Fibroblast of the aortic adventitia (primary cell): ENCODE measurements at places on chromosomes 13 and 19. TPM values are rescaled to one million over a fixed set of nuclear protein-coding genes. Genes with fewer than 3 reads are reported as not detected.

Gene RPL28
- total RNA-seq: 88.6 and 829 TPM in 2 replicates

Gene GRIK5
- 0.08 and 0.18 TPM in 2 replicates for total RNA-seq

- no peak for DNase-seq
Observed at GRCh38 chr19:29446361-29446760, 79.4 kb upstream of the VSTM2B start.

Gene NKPD1
- total RNA-seq: 0.25 and 0.36 TPM in 2 replicates

DNA sequence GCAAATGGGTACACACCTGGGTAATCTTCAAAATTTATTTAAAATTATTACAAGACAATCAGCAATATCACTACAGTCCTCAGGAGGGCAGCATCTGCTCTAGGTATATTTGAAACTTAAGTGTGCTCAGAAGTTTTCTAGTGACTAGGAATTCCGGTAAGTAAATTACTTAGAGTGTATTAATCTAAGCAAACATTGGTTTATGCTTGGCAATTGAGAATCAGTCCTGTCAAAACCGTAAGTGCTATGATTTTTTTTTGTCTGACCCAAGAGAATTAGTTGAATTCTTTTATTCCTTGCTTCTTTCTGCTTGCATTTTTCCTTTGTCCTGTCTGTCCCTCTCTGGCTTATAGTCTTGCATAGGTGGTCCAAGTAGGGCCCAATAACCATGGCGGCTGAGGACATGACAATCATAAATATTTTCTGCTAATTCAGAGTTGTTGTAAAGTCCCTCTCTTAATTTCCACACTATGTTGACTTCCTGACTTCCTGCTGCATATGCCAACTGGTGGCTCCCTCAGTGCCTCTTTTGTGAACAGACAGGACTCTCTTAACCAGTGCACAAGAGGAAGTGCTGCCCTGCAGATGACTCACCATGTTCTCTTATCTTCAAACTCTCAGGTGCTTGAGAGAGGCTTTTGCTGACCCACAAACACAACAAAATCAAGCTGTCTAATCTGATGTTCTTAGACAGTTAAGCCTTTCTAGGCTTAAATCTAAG, 82.2 kb downstream of the SLAIN1 start:
- DNase-seq: peak; percentile 92

- DNase-seq: no peak
Observed at GRCh38 chr19:16951529-16951928, 62.7 kb downstream of the F2RL3 start.

GRCh38 chr13:52067237-52067636, 42.7 kb downstream of the UTP14C start:
- no peak for DNase-seq

DNA sequence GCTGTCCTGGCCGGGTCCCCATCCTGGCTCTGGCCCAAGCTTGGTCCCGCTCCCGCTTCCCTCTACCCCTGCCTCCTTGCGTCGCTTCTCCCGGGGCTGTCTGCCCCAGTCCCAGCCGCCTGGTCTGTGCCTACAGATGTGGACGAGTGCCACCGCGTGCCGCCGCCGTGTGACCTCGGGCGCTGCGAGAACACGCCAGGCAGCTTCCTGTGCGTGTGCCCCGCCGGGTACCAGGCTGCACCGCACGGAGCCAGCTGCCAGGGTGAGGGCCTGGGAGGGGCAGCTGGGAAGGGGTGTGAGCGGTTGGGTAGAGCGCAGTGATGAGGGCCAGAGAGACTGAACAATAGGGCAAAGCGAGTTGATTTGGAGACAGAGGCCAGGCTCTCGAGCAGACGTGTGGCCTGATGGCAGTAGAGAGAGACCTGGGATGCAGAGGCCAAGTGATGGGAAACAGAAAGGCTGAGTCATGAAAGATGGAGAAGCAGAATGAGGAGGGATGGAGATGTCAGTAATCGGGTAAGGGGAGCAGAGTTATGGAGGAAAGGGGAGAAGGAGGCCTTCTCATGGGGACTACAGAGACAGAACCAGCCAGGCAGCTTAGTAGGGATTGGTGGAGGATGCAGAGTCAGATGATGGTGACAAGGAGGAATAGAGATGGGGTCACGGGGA, 9.4 kb downstream of the LTBP4 start:
- no peak for DNase-seq

Gene CARD8
- total RNA-seq: 13.8 and 27.8 TPM in 2 replicates

Gene PROZ
- total RNA-seq: not detected in 2 replicates

DNA sequence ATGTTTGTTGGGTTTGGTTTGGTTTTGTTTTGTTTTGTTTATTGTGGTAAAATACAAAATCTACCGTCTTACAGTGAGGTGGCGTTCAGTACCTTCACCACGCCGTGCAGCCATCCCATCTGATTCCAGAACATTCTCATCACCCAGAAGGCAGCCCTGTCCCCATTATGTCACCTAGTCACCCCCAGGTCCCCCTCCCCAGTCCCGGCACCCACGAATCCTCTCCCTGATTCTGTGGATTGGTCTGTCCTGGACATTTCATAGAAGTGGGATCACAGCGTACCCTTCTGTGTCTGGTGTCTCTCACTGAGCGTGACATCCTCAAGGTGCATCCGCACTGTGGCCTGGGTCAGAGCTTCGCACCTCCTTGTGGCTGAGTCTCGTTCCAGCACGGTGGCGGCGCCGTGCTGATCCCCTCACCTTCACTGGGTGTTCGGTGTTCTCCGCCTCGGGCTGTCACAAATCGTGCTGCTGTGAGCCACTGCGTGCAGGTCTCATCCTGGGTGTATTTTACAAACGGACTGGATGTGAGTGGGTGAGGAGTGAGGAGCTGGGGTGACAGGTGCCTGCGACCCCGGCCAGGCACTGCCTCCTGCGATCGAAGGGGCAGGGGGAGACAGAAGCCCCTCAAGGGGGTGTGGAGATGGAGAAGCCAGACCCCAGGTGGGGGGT, 580 bp upstream of the TEKTIP1 start:
- no peak for DNase-seq

GRCh38 chr13:109795011-109795410, 8.6 kb upstream of the IRS2 start:
- peak; percentile 35 for DNase-seq

DNA sequence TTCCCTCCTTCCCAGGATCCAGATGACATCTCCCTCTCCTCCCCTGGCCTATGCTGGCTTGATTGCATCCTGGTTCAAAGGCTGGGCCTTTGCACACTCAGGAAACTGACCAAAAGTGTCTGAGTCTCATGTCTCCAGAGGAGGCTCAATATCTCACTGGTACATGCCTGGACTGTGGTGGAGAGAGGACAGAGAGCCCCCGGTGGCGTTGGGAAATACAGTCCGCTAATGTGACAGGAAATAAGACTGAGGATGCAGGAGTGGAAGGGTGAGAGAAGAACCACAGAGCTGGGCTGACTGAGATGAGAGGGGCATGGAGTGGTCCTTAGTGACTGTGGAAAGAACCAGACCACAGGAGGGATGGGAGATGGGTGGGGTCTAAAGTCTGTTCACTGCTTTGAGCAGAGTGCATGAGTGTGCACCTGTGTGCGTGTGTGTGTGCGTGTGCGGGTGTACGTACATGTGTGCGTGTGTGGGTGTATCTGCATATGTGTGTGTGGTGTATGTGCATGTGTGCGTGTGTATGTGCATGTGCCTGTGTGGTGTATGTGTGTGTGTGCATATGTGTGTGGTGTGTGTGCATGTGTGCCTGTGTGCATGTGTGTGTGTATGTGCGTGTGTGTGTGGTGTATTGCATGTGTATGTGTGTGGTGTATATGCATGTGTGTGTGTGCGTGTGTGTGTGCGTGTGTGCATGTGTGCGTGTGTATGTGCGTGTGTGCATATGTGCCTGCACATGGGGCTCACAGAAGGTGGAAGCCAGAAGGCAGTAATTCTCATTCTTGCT, 1.9 kb downstream of the SIGLEC5 start:
- no peak for DNase-seq

GRCh38 chr13:54241719-54242118, 1213.1 kb downstream of the OLFM4 start:
- DNase-seq: no peak

DNA sequence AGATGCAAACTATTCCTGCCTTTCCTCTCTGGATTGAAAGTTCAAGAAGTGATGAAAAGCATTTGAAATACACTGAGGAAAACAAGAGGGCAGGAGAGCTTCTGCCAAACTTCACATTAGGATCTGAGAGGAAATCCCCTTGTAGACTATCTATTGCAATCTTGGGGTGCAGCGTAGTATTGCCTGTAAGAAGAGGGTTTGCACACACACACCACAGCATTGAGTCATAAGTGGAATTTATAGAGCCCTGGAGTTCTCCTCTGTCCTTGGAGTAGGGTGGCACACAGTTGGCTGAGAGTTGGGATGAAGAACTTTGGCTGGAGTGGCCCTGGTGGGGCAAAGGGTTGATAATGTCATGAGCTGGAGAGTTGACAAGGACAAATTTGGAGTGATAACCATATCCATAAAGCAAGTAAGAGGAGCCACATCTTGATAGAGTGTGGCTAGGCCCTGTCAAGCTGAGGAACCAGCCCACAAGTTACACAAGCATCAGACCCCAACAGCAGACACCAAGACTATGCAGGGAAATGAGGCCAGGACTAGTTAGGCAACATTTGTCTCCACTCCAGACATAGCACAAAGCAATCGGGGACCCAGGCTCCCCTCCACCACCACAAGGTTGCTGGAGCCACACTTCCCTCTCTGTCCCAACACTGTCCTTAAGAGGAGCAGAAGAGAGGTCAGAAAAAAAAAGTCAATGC, 520.9 kb downstream of the KLF5 start:
- DNase-seq: no peak

DNA sequence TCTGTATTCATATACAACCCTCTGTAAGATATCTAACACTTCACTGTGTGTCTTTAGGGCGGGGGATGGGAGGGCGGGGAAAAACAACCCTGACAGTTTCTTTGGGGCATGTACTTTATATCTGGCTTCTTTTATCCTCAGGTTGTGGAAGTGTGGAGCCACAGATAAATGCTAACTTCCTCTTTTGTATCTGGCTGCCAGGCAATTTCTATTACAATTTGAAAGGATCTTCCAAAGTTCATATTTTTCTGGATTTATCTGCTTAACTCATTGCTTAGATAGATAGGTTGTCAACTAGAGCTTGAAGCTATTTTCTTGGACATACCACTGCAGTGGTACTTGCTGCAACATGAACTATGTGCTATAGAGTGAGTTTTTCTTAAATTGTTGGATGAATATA, 393.0 kb downstream of the LMO7 start:
- DNase-seq: no peak

- no peak for DNase-seq
Observed at GRCh38 chr13:36337938-36338641, 8.1 kb downstream of the SPART start.

Gene DNAAF3
- 0.33 and 1.5 TPM in 2 replicates for total RNA-seq

GRCh38 chr13:48797761-48798160, 144.0 kb downstream of the CYSLTR2 start:
- DNase-seq: no peak

- no peak for DNase-seq
Observed at GRCh38 chr19:19746286-19747213, 13.6 kb upstream of the ZNF14 start.

DNA sequence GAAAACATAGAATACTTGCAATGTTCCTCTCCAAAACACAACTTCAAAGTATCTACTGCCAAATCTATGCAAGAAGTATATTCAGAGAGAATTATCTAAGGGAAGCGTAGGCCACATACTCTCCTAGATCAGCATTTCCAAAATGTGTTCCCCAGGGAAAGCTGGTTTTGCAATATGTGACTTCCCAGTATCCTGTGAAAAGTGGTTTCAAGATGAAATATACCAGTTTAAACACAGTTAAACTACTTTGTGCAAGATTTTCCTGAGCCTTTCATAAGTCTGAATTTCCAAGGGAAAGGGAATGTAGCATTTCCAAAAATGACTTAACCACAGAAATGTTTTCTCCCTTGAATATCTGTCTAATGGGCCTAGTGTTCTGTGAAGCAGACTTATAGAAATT, 7.6 kb downstream of the STARD13 start:
- DNase-seq: peak; percentile 78

Gene STARD13
- 7.8 and 11.0 TPM in 2 replicates for total RNA-seq

DNA sequence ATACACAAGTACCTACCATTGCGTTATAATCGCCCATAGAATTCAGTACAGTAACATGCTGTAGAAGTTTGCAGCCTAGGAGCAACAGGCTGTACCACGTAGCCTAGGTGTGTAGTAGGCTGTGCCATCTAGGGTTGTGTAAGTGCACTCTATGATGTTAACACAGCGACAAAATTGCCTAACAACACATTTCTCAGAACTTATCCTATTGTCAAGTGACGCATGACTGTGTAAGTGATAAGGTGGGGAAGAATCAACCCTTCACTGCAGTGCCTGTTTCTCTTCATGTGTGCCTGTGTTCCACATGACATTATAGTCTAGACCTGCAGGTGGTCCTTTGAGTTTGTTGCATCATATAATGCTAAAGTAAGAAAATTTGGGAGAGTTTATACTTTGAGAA, 94.0 kb downstream of the PCDH9 start:
- no peak for DNase-seq

DNA sequence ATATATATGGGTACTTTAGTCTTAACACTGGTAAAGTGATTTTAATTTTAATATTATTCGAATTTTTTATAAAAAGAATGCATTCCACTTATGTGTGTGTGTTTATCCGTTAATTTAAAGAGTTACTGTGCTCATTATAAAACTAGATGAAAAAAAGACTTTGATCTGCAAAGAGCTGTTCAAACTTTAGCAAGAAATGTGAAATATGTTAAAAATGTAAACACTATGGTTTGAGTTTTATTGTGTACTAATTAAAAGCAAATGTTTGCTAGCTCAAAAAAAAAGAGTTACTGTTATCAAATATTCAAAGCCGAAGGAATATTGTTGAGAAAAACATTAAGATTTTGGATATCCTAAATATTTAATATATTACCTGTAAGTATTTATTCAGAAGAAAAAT, 34.5 kb downstream of the UFM1 start:
- DNase-seq: no peak

GRCh38 chr13:101205408-101205807, 210.9 kb downstream of the NALCN start:
- no peak for DNase-seq

GRCh38 chr13:64339373-64340063, 2890.6 kb downstream of the PCDH9 start:
- DNase-seq: no peak

Gene NCCRP1
- total RNA-seq: not detected in 2 replicates

- DNase-seq: no peak
Observed at GRCh38 chr13:73034901-73035300, 23.9 kb upstream of the KLF5 start.

Gene SLC25A41
- not detected in 2 replicates for total RNA-seq

- DNase-seq: no peak
Observed at GRCh38 chr19:5696196-5697021, 6.3 kb downstream of the RPL36 start.

Gene ZNF763
- total RNA-seq: 0.27 and 3.4 TPM in 2 replicates

Gene CGB2
- not detected in 2 replicates for total RNA-seq

Gene ANGPTL8
- not detected in 2 replicates for total RNA-seq

Gene PSG2
- total RNA-seq: 0.27 TPM in 1 of 2 replicates, not detected in the other
